Activated effector memory CD4-positive, alpha-beta T cell treated with Interleukin-2 at 50 U/mL for 16 hours (primary cell): ENCODE measurements at places on chromosomes 5 and 9.

DNA sequence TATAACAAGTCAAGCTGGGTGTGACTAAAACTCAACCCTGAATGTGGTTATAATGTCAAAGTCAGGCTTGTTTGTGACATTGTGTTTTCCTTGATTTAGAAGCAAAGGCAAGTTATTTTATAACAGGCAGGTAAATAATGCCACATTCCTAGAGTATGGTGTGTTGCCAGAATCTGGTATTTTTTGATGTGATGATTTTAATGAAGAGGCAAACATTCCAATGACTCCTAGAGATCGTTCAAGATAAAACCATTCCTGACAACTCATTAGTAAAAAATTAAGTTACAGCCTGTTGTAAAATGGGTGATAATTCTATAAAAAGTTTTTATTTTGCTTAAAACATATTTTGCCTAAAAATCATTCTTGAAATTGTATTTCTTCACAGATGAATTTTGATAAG, 60.0 kb downstream of the RAB14 start:
- no peak for DNase-seq

DNA sequence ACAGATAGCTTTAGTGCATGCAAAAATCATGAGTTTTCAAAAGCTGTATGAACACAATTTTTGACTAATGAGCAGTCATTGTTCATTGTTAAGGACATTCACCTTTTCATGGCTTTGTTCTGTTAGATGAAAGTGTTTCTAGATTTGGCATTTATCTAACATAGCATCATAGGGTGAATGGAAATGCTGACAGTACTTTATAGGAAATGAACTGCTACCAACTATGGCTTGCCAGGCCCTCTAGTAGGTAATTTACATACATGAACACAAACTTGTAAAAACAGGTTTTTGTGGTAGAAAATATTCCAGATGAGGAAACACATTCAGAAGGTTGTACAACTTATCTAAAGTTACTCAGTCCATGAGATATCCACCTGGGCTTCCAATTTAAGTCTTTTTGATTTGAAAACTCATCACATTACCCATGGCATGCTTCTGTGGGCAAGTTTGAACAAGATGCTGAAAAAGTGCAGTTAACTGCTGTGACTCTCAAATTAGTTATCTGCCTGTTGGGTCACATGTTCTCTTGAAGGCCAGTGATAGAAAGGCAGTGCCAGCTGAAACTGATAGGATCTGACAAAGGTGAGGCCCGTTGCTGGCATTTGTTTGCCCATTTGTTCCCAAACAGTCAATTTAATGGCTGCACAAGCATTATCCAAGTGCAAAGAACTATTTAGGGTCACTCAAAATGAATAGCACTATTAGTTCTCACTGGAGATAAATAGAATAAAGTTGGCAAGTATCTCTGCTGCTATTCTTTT, 399.1 kb downstream of the MAN2A1 start:
- no peak for DNase-seq

- DNase-seq, result no peak
Measured at GRCh38 chr9:77847059-77847499, 184.5 kb downstream of the GNAQ start.

GRCh38 chr9:1098551-1098950, 48.4 kb downstream of the DMRT2 start:
- no peak for DNase-seq

DNA sequence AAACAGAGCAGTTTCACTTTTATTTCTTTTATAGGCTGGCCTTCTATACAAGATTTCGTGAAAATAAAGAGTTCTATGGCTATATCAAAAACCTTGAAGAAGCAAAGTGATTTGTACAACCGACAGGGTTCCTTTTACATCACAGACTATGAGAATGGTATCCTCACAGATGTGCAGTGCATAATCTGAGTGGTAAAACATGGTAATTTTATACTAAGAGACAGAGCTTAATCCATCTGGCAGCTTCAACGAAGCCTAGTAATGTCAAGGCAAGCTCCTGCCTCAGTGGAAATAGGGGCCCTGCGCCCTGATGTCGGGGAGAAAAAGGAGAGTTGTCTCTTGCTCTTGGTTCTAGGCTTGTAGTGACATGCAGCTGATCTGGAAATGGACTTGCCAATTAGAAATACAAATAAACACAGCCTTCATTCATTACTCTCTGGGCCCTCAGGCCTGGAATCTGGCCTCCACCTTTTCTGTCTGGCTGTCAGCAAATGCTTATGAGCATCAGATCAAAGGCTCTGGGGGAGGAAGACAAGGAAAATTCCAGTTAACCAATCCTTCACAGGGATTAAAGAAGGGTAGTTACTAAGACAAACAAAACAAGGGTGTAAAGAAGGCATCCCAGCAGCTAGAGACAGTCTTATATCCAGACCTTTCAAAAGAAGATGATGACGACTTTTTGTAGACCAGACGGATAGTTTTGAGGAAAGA, 33.6 kb upstream of the TRIM32 start:
- no peak for DNase-seq

GRCh38 chr9:84296146-84296843, 44.3 kb downstream of the SLC28A3 start:
- no peak for DNase-seq

DNA sequence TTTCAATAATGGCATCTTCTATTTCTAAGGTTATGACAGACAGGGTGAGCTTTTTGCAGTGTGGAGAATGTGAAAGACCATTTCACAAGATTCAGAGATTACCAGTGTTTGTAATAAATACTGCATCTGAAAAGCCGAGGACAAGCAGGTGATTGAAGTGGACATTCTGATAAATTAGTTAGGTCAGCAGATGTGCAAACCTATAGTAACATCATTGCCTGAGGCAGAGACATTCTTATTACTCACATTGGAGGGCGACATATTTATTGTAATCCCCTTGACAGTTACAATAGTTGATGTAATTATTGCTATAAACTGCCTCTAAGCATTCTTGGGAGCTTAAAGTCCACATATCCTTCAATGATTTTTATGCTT, 3.3 kb downstream of the RASGRF2 start:
- DNase-seq, result no peak

GRCh38 chr9:127898433-127899127, 823 bp downstream of the ST6GALNAC6 start:
- DNase-seq, result no peak

GRCh38 chr9:134339183-134339806, 13.0 kb downstream of the RXRA start:
- DNase-seq, result no peak

GRCh38 chr5:179873588-179874110, 15.0 kb upstream of the MRNIP start:
- DNase-seq, result no peak

DNA sequence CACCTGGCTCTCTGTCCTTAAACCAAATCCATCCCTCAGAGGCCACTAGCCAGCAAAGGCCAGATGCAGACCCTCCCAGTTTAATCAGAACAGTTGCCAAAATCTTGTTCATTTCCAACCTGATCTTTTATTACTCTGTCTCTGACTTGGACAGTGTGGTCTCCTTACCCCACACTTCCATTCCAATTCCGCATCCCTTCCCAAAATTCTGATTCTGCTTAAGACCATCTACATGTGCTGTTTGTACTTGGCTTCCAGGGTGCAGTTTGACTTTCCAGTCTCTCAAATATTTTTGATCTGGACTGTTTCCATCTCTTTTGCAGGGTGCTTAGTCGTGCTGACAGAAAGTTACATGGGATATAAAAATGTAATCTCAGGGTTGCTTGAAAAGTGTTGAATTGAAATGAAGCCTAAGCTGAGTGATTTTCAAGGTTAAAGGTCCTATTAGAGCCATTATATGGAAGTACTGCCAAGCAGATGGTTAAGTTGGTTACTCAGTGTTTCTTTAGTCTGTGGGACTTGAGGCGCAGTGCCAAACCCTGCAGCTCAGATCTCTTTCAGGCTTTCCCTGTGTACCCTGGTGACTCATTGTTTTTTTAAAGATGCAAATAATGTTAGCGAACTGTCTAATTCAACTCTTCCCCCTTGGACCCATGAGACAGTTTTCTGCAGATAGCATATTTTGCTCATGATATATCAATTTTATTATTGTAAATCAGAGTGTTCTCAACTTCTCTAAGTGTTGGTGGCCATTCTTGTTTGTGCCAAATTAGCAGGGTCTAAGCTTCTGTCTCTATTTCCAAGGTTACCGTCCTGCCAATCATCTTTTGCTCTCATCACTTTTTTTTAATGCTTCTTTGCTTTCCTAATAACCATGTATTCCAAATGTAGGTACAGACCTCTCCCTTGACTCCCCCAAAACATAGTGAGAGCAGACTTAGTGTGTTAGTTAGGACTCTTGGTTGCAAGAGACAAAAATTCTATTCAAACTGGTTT, 18.2 kb upstream of the DCP2 start:
- DNase-seq, result no peak

GRCh38 chr5:16061163-16061562, 118.4 kb downstream of the MARCHF11 start:
- DNase-seq, result no peak

- DNase-seq, result no peak
Measured at GRCh38 chr9:88358723-88359122, 29.5 kb upstream of the SPIN1 start.

- no peak for DNase-seq
Measured at GRCh38 chr5:150596826-150597225, 43.6 kb upstream of the SYNPO start.

DNA sequence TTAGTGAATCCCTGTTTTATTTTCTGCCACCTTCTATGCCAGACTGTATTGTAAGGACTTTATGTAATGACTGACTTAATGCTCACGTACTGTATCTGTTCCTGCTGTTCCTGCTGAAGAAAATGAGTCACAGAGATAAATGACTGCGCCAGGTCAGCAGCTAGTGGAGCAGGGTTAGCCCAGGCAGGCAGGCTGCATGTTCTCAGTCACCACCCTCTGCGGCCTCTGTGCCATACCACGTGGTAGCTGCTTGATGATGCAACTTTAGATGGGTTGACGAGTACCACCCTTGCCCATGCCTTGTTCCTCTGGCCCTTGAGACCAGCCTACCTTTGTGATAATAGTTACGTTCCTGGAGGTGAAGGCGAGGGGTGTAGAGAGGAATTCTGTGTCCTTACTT, 161.9 kb downstream of the TRIO start:
- no peak for DNase-seq

- no peak for DNase-seq
Measured at GRCh38 chr9:69674716-69675438, 2.7 kb upstream of the APBA1 start.

DNA sequence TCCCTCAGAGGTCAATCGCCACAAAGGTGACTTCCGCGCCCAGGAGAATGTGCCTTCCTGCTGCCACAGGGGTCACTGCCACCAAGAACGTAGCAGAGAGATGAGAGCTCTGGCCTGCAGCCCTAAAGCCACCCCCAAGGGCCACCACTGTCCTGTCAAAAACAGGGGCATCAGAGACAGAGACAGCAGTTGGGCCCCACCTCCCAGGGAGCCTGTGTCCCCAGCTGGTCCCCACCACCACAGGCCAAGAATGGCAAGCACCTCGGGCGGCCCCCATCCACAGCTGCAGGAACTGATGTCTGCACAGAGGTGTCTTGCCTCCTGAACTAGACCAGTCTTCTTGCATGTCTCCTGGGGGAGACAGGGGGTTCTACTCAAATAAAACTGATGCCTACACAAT, 5.8 kb downstream of the SPATA31E1 start:
- DNase-seq, result no peak

DNA sequence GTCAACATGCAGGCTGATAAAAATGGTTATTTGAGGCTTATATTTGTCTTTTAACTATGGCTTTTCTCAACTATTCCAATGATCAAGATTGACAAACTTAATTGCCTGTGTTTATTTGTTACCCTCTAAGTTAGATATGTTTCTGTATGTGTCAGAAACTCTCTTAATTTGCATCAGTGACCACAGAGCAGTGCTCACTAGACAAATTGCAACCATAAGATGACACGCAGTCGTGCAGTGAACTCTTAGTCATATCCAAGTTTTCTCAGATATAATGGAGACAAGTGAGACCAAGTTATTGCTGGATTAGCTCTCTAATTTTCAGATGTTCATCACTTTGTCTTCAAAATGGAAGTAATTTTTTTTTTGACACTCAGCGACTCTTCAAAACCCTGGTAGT, 342.2 kb upstream of the RFX3 start:
- no peak for DNase-seq

DNA sequence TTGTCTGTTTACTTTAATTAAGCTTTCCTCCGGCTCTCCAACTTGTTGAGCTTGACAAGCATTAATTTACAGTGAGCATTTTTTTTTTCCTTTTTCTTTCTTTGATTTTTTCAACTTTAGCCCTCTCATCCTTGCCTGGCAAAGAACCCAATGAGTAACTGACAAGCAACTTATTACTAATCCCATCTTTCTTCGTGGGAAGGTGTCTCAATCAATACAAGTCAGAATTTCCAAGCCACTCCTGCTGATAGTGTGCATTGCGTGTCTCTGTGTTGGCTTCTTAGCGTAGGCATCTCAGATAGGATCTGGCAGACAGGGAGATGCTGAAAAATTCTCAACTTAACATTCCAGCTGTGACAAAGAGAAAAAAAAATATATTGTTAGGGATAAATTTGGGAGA, 527.7 kb upstream of the WWC1 start:
- no peak for DNase-seq

DNA sequence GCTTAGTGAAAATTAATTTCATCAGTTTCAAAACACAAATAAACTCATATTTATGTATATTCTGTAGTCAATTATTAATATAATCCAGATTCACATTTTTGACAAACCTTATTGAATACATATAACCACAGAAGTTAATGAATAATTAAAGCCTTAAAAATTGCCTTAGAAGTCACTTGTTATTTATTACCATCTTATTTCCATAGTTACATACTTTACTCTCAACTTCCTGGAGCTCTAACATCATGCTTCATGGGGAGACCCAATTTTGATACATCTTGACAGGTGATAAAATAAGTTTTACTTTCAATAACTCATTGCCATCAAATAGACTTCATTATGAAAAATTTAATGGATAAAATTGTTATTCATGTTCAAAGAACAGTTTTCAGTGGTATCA, 1038.7 kb downstream of the PTPRD start:
- DNase-seq, result no peak

DNA sequence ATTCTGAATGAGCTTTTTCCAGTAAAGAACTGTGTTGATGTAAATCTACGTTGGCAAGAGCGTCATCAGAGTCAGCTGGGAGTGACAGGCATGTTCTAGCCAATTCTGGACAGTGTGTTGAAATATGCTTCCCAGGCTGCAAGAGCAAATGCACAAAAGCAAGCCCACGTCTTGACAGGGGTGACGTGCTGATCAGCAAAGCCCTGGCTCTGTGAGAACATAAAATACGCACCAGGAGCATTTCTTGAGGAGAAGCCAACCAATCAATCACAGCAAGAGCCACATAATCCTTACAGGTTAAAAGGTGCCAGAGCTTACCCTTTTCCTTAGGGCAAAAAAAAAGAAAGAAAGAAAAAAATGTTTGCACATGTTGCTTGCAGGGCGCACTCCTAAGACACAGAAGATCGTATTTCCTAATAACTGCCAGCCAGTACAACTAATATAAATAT, 148.1 kb downstream of the PDE4D start:
- no peak for DNase-seq

DNA sequence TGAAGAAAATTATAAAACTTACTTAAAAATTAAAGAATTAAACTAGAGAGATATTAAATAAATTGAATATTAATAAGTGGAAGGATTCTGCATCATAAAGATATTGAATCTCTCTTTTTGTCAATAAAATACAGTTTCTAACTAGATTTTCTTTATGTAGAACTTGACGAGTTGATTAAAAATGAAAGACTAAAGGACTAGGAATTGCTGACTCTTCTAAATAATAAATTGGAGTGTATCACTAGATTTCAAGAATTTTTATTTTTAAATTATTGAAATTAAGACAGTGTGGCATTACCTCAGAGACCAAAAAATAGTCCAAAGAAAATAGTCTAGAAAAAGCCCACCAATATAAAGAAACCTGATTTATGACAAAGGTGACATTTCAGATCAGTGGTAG, 492.4 kb downstream of the CETN3 start:
- DNase-seq, result no peak

- DNase-seq, result no peak
Measured at GRCh38 chr5:82364497-82364896, 86.3 kb upstream of the RPS23 start.
